ENCODE measurements at places on chromosomes 2 and 18. TPM values are rescaled to one million over a fixed set of nuclear protein-coding genes. Genes with fewer than 3 reads are reported as not detected.

Gene DCDC2C
- total RNA-seq, result 0.33 TPM

- peak; percentile 76 for DNase-seq
These were observed 821 bp upstream of the EPHA4 start for GRCh38 chr2:221572821-221573429.

Gene ZSWIM2
- total RNA-seq, result not detected

- DNase-seq, result no peak
These were observed 481.9 kb downstream of the METTL4 start for GRCh38 chr18:2089396-2089795.

DNA sequence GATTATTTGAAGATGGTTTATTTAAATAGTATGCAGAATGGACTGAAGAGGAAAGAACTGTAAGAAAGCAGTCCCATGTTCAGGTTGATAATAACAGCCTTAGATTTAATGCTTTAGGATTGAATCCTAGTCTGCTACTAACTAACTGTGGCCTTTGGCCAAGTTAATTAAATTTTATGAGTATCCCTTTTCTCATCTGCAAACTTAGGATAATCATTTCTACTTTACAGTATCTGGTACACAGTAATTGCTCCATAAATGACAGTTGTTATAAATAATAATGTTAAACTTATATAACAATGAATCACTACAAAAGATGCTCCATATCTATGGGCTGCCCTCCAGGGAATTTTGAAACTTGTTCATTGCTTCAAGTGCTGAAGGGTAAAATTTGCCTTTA lies 41.0 kb downstream of the FAP start:
- no peak for DNase-seq

GRCh38 chr18:54129448-54130067 lies 94.9 kb downstream of the MBD2 start:
- no peak for DNase-seq

DNA sequence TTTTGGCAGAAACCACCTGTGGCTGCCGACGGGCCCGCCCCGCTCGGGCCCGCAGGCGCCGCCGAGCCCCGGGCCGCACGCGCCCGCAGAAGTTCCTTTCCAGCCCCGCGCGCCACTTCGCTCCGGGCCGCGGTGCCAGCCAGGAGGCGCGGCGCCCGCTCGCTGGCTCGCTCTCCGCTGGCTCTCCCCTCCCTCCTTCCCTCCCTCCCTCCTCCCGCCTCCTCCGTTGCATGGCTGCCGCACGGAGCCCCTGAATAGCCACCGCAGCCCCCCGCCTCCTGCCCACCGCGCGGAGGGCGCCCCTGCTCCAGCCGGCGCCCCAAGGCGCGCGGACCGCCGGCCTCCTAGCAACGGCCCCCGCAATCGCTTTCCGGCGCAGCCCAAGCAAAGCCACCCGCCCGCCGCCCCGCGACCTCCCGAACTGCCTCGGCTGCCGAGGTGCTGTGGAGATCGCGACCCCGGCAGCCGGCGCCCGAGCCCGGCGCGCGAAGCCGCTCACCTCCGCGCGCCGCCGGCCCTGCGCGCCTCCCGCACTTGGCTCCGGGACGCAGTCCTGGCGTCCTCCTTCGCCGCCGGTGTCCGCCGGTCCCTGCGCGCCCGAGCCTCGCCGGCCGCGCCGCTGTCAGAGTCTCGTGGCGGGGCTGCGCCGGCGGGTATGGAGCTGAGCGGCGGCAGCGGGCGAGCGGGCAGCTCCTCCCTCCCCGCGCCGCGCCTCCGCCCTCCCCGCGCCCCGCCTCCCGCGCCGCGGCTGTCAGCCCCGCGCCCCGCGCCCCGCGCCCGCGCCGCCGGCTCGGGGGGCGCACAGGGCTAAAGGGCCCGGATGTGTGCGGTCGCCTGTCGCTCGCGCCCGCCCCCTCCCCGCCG lies at the start of gene ZBTB7C:
Gene ZBTB7C (minus strand): TSS at position 657 of the 864 bp plus-strand sequence.
- DNase-seq, result no peak

GRCh38 chr2:120236791-120237190 lies 13.6 kb upstream of the TMEM185B start:
- DNase-seq, result no peak

Gene TCF23
- total RNA-seq, result not detected

- DNase-seq, result no peak
These were observed 24.1 kb downstream of the CFLAR start for GRCh38 chr2:201139836-201140604.

- DNase-seq, result no peak
These were observed 119.7 kb upstream of the NFATC1 start for GRCh38 chr18:79275992-79276391.

DNA sequence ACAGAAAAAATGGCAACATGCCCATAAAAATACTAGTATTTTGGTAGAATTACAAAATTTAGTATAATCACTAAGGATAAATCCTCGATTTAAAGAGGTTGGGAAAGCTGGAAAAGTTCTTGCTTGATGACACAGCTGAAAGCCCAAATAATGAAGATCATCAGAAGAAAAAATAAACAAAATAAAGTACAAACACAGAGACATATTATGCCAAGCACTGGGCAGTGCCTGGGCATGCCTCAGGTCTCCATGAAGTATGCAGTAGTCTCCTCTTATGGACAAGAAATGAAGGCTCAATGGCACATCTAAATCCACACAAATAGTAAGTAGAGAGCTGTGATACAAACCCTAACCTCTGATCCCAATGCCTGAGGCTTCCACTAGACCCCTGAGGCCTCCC lies 57.7 kb downstream of the RNU4ATAC start:
- no peak for DNase-seq

DNA sequence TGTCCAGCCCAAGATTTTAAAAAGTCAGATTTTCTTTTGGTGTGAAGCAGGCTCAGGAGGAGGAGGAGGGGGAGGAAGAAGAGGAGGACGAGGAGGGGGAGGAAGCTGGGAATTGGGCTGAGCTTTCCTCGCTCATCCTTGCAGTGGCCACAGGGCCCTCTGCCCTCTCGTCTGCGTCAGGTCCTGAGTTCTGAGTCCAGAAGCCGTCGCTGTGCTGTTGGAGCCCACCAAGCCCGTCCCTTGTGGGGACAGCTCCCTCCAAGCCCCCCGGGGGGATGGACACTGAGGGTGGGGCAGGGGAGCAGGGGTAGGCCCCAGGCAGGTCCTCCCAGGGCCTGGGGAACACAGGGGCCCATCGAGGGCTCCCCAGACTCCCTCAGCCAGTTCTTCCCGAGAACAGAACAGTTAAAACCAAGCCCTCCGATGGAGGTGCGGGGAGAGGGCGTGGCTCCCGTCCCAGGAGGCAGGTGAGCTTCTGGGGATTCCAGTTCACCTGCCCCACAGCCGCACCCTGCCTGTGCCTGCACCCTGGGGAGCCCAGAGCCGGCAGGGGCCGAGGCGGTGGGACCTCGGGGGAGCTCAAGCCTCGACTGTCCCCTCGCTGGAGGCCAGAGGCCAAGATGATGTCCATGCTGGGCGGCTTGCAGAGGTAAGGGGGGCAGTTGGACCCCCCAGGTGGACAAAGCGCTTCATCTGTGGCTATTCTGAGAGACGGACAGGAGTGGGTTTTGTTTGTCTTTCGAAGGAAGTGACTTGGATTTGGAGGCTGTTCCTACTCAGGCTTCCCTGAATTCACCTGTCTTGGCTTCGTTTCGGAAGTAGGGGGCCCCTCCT lies at the start of gene GAL3ST2:
Gene GAL3ST2 (plus strand): TSS at position 487 of the 834 bp plus-strand sequence. CDS start 134 bp downstream, at position 621.
- DNase-seq, result peak; percentile 53

- no peak for DNase-seq
These were observed 10.6 kb upstream of the C2orf74 start for GRCh38 chr2:61151436-61151835.

Gene SERPINB7
- not detected for total RNA-seq

- DNase-seq, result peak; percentile 58
These were observed 6.8 kb upstream of the RHOB start for GRCh38 chr2:20440001-20440560.

DNA sequence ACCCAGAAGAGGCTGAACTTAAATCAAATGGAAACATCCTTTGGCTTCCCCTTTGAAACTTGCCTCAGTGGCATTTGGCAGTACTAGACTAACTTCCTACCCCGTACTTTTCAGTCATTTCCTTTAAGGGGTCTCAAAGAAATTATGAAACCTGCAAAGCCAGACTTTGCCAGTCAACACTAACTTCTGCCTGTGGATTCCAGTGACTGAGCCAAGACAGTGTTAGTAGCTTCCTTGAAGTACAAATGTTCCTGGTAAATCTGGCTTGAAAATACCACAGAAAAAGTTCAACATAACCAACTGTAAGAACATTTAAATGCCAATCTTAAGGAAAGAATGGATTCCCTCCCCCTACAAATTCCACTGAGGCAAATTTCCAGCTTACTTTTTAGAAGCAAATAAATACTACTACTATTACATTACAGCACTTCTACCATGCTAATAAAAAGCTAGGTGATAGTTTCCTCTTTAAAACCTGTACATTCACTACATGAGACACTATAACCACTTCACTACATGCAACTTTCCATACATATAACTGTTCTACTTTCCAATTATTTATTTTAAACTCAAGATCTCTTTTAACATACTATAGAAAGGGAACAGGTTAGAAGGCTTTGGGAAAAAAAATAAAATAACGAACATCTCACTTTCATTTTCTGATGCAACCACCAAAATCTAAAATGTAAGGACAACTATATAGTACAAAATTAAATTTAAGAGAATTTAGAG lies 2.4 kb downstream of the PELI1 start:
- no peak for DNase-seq

DNA sequence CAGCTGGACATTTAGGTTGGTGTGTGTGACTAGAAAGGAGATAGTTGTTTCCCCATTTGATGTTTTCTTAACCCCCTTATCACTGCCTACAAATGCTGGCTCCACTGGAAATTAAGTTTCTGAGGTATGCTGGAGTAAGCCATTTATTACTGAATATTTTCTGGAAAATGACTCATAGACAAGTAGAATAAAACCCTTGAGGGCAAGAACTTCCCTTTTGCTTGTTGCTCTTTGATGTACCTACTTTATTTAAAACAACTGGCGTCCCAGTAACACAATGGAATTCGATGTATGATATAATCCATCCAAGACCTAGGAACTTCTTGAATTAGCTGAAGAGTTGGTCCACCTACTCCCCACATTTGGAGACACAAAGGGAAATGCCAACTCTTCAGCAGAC lies 33.3 kb upstream of the SESTD1 start:
- no peak for DNase-seq

Gene CNTNAP5
- total RNA-seq, result 2.5 TPM

DNA sequence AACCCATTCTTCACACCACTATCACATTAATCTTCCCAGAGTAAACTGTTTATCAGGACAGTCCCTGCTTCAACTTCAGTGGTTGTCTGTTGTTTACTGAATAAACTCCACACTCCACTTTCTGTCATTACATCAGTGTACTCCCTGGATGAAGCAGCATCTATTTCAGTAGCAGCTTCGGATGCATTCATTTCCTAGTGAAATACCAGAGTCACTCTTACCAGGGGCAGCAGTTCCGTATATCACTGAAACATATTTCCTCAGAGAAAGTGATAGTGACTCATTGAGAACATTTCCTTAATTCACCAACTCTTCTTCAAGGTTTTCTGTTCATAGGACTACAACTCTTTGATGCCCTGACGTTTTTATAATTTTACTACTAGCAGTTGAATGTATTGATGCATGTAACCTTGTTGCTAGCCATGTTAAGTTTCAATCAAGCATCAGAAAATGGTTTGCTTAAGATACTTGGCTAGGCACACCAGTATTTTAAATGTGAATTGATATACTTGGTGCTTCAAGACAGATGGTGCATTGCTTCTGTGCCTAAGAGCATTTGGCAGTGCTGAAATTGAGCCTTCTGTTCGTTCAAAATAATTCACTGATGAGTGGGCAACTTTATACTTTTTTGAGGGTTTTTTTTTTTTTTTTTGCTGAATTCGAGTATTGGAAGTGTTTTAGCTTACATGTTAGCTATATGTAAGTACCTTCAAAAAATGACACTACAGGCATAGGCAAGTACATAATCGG lies 92.3 kb downstream of the UBE2E3 start:
- no peak for DNase-seq

Gene TNFAIP6
- 4.1 TPM for total RNA-seq

DNA sequence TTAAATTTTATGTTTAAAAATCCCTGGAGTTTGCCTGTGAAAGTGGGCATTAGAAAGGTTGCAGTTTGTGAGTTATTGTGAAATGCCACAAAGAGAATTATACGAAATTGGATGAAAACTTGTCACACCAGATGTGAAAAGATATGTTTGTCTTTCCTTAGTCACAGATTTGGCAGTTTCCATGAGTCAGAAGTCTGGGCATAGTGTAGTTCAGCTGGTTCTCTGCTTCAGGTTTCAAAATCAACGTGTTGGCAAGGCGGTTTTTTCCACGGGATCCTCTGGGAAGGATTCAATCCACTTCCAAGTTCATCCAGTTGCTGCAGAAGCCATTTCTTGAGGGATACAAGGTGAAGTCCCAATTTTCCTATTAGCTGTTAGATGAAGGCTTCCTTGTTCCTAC lies 658.0 kb upstream of the CDH2 start:
- no peak for DNase-seq

- DNase-seq, result no peak
These were observed 854.3 kb upstream of the SALL3 start for GRCh38 chr18:78125206-78125896.

Gene PDE1A
- 35.3 TPM for total RNA-seq

GRCh38 chr2:205796805-205797313 lies 114.6 kb downstream of the NRP2 start:
- no peak for DNase-seq

Gene CDCA7
- not detected for total RNA-seq

Gene TCF4
- 149 TPM for total RNA-seq

Gene PAIP2B
- 13.2 TPM for total RNA-seq

DNA sequence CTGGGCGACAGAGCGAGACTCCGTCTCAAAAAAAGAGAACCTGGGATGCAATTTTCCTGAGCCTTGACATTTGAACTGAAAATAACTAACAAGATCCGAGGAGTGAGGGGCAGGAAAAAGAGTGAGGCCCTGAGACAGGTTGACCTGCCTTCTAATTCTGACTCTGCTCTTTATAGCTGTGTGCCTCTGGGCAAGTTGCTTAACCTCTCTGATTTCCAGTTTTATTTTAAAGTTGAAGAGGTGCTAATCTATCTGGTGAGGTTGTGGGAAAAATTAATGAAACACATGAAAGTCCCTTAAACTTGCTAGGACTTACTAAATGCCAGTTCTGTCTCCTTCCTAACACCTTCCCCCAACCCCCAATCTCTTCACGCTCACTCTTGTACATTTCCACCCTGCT lies 108.4 kb upstream of the MGAT5 start:
- DNase-seq, result no peak

Gene LRP2
- total RNA-seq, result not detected

- DNase-seq, result no peak
These were observed 217.3 kb downstream of the SEPTIN10 start for GRCh38 chr2:109396202-109397180.

GRCh38 chr2:219175928-219176817 lies 552 bp downstream of the CNPPD1 start:
- DNase-seq, result peak; percentile 83

Measured in sigmoid colon (tissue), 7 donors.